ENCODE measurements at places on chromosomes 5 and 9.

- DNase-seq: no peak
Measured at GRCh38 chr5:98463676-98464075, 309.8 kb upstream of the RGMB start.

DNA sequence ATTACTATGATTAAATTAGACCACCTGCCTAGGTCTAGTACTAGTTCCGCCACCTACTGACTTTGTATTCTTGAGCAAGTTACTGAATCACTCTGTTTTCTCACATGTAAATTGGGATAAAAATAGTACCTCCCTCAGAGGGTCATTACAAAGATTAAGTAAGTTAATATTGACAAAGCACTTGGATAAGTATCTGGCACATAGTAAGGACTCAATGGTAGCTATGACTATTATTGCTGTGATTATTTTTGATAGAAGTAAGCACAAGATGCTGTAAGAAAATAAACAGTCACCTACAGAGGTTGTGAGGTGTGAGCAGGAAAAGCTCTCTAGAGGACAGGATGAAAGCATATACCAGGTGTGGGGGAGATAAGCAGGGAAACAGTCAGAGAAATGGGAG lies 173.1 kb upstream of the PAPPA start:
- no peak for DNase-seq

- DNase-seq: no peak
Measured at GRCh38 chr5:37685816-37686215, 154.0 kb downstream of the GDNF start.

- no peak for DNase-seq
Measured at GRCh38 chr5:113552620-113553019, 39.1 kb downstream of the YTHDC2 start.

DNA sequence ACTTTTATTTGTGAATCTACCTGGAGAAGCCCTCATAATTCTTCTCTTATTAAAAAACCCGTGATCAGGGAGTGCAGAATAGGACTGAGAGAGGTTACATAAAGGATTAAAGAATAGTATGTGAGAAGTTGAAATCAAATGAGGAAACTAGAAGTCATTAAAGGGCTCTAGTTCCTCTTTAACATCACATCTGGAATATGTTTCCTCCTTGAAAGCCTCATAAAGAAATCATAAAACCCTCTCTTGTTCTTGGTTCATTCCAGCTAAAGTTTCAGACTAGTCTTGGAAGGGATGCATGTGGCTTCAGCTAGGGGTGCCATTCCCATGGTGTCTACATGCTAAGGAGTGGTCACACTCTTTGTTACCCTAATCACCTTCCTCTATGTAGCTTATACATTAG lies 5.7 kb upstream of the C5orf46 start:
- peak; percentile 15 for DNase-seq

- no peak for DNase-seq
Measured at GRCh38 chr9:128899566-128900322, 17.8 kb downstream of the LRRC8A start.

DNA sequence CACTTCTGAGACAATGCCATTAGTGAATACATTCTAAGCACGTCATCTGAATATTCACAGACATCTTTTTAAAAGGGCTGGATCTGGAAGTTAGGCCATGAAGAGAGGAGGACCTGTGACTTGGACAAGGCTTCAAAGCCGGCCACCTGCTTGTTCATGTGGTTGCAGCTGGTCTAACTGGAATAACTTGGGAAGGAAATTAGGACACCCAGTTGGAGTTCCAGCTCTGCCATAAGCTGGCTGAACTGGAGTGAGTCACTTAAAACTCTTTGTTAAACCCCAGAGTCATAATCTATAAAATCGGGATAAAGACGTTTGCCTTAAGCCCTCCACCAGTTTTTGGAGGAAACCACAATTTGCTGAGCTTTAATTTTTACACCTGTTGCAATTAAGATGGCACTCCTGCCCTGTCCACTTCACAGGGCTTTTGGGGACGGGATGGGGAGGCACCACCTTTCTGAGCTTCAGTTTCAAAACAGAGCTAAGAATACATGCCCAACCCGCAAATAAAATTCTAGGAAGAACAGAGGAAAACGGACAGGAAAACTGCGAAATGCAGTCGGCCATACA lies 536 bp upstream of the STX17 start:
- peak; percentile 16 for DNase-seq

DNA sequence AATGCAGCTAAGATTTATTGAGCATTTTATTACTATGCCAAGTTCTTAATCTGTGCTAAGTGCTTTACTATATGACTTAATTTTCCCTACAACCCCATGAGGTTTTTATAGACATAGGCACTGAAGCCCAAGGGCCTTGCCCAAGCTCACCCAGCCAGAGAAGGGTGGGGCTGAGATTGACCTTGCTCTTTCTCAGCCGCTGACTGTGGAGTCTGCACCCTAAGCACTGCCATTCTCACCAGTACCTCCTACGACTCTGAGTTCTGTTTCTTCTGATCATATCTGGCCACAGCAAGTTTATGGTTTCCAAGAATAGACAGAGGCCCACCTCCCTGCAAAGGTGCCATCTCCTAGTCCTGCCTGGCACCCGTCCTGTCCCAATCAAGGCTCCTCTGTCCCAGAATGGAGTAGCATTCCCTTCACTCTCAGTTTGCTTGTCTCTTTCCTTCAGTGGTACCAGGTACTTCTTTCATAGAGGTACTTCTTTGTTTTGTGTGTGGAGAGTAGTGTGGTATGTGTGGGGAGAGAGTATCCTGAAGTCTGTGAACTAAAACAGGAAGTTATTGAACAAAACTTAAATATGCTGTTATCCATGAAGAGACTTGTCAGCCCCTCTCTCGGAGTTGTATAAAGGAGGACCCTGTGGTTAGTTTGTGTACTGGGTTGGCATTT lies 42.6 kb downstream of the CSF1R start:
- no peak for DNase-seq

DNA sequence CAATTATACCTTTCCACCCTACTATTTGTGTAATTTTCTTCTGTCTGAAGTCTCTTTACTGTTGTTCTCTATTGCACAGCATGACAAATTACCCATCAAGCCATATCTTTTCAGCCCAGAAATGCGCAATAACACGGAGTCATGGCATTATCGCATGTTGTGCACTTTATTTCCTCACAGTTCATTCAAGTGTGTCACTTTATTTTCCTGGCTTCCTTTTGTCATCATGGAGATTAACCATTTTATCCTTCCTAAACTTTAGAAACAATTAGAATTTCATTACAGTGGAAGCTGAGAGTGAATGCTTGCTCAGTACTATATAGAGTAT lies 41.3 kb upstream of the MEF2C start:
- DNase-seq: no peak

DNA sequence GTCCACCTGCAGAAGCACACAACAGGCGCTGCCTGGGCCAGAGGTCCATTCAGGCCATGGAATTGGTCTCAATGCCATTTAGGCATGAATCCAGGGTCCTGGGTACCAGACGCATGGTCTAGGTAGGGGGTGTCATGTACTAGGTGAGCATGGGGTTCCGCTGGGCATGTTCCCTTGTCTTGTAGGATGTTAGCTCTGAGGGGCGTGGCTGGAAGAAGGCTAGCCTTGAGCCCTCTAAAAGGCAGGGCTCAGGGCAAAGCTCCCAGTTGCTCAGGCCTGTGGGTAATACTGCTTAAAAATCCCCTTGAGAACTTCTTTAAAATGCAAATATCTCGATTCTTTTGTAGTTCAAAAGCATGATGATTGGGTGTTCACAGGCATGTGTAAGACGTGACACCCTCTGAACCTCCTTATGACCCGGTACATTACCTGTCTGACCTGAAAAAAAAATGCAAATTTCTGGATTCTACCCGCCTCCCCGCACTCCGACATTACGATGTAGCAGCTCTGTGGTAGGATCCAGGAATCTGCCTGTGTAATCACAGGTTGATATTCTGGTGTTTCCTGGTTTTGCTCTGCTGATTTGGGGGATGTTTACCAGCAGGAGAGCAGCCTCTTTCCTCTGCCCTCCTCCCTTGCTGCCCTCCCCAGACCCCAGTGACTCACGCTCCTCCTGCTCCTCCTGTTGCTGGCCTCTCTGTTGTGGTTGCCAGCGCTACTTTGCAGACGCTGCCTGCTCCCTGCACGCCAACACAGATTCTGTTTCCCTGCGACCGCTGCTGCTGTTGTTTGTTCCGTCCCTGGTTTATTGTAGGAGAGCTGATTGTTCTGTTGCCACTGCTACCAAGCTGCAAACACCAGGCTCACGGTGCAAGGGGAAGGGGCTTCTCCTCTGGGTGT lies 5.7 kb downstream of the TMC1 start:
- DNase-seq: peak; percentile 77

DNA sequence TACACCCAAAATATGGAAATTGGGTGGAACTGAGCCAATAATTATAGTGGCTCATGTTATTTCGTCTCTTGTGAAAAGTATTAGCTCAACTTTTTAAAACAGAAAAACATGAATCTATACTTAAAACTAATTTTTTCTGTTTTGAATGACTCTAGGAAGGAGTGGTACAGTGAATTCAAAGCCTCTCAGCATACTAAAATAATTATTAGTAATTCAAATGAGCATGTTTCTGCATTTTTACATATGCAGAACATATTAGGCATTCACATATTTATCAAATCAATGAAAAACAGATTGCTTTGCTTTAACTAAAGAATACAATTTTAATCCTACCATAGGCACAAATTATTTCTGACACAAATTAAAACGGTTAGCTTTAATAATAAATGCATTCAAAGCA lies 54.3 kb downstream of the CSNK1A1 start:
- no peak for DNase-seq

DNA sequence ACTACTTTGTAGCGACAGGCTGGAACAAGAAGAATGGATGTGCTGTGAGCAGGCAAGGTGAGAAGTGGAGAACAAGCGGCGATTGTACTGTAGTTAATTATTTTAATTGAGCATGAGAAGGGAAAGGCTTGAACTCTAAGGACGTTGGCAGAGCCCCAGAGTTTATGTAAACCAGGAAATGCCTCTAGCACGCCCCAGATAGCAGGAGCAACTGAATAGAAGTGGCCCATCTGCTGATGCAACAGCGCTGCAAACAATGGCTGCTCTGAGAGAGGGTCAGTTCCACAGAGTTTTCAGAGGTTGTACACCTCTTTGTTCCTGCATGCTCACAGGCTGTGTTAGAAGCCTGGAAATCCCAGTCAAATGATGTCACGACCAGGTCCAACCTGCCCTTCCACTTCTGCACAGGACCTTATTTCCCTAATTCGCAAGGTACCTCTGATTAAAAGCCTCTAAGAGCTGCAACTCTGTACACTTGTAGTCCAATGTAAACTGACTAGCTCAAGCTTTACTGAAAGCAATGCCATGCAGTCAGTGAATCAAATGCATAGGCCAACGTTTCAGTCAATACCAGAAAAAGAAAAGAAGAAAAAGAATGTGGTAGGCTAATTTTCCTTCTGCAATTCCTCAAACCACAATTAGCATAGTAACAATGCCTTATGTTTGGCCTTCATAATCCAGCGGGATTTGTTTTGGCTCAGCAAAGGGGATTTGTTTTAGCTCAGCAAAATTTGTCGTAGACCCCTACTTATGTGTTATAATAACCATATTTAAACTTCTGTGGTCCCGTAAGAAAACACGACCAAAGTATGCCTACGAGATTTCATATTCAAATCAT lies 119.6 kb upstream of the RETREG1 start:
- peak; percentile 69 for DNase-seq

- no peak for DNase-seq
Measured at GRCh38 chr5:153523211-153523610, 32.7 kb downstream of the GRIA1 start.

GRCh38 chr5:96335873-96336272 lies 97.2 kb downstream of the PCSK1 start:
- no peak for DNase-seq

- peak; percentile 14 for DNase-seq
Measured at GRCh38 chr5:64691291-64691690, 988 bp downstream of the SHISAL2B start.

DNA sequence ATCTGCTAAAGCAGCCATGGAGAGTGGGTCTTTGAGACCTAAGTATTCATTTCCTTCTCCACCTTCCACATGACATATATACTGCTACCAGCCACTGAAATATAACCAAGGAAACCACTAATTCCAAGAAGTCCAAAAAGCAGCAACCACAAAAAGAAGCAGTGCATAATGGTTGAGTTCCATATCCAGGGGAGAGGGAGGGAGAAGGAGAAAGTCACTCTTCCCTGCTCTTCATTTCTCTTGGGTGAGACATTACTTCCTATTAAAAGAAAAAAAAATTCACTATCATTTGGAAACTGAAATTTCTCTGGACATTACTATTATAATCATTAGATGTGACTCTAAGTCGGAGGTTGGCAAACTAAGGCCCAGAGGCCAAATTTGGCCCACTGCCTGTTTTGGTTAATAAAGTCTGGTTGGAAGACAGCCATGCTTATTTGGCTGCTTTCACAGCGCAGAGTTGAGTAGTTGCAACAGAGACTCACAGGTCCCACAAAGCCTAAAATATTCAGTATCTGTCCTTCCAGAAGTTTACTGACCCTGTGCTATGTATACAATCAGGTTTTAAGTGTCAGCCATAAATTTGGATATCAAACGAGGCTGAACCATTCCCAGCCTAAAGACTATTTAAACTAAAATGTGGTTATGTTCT lies 168.6 kb downstream of the MPDZ start:
- DNase-seq: peak; percentile 65

DNA sequence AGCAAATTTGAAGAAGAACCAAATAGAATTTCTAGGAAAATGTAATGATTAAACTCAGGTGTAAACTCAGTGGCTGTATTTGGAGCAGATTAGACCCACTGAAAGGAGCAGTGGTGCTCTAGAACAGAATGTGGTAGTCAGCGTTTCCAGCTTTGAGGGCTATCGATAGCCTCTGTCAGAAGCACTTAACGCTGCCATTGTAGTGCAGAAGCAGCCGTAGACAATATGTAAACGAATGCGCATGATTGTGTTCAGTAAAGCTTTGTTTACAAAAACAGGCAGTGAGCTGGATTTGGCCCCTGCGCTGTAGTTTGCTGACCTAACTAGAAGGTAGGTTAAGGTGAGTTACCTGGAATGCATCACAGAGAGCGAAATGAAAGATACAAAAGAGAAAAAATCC lies 72.0 kb downstream of the FAM78A start:
- no peak for DNase-seq

- no peak for DNase-seq
Measured at GRCh38 chr9:90511711-90512110, 130.9 kb downstream of the DIRAS2 start.

GRCh38 chr5:180832638-180833068 lies 28.4 kb downstream of the ZFP62 start:
- no peak for DNase-seq

All from cerebellar cortex (tissue), 1 donor.